Dermis blood vessel endothelial cell (primary cell): ENCODE measurements at places on chromosomes 13 and 19. TPM values are rescaled to one million over a fixed set of nuclear protein-coding genes. Genes with fewer than 3 reads are reported as not detected.

GRCh38 chr19:46494146-46494940, 1.3 kb downstream of the PNMA8B start:
- no peak for DNase-seq

C1QTNF9B gene
- not detected in 2 replicates for total RNA-seq

- DNase-seq = no peak
These were observed 62.4 kb downstream of the URI1 start for GRCh38 chr19:30004403-30004802.

GRCh38 chr19:35704218-35704617, at the start of gene ZBTB32:
TSS of gene ZBTB32 (plus strand) at chr19:35704558. CDS start at chr19:35714627, 10,069 bp downstream.
- DNase-seq = peak; percentile 80

NLRP7 gene
- total RNA-seq = under 0.01 TPM in 1 of 2 replicates, not detected in the other

DNA sequence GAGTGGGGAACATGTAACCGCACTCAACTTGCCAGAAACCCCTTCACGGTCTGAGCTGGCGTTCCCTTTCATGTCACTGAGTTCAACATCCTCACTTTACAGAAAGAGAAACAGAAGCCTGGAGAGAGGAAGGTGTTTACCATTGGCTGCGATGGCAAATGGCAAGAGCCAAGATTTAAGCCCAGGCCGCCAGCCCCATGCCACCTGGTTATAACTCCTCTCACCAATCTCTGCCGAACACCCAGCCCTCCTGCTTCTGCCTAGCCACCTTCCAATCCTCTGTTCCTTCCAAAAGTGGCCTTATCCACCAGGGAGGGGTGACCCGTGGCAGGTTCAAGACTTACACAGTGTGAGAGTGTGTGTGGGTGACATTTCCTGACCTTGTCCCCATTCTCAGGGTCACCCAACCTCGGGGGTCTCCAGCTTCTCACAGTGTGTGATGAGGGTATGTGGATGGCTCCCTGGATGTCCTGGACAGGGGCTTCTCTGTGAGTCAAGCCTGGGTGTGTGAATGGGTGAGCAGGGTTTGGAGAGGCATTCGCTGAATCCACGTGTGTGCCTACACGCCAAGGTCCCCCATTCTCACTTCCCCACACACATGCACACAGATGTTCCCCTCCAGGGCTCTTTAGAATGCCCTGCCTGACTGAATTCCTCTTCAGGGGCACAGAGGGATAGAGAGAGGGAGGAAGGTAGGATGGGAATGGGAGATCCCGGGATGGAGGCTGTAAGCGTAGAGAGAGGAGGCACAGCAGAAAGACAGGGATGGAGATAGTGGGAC, 1.2 kb downstream of the CADM4 start:
- no peak for DNase-seq

DNA sequence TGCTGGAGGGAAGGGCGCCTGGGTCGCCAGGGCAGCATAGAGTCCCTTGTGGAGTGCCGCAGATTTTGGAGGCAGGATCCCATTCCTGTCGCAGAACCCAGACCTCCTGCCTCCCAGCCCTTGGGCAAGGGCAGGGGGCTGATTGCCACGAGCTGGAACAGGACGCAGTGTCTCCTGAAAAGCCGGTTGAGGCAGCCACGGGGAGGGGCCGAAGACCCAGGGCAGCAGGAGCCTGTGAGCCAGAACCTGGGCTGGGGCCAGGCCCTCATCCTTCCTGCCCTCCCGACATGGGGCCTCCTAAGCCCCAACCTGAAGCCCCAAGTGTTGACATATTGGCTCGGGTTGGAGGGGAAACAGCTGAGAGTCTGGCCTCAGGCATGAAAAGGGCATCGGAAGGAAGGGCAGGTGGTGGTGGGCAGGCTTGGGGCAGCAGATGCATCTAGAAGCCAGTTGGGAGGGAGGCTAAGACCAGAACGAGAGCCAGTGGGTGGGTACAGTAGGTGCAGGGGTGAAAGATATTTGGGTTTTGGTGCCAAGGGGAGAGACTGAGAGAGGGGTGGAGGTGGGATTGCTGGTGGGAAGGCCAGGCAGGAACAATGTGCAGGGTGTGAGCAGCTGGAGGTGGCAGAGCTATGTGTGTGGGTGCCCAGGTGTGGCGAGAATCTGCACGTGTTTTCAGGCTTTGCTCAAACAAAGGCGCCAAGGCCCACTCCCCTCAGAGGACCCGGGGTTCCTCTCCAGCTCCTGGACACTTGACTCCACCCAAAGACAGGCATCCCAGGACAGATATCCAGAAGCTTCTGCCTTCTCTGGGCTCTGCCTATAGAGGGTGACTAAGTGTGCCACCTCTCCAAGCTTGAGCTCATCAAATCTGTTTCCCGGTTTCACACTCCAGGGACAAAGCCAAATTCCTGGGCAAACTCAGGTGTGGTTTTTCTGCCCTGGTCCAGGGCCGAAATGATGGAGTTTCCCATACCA, 1.4 kb upstream of the SBSN start:
- no peak for DNase-seq

DNA sequence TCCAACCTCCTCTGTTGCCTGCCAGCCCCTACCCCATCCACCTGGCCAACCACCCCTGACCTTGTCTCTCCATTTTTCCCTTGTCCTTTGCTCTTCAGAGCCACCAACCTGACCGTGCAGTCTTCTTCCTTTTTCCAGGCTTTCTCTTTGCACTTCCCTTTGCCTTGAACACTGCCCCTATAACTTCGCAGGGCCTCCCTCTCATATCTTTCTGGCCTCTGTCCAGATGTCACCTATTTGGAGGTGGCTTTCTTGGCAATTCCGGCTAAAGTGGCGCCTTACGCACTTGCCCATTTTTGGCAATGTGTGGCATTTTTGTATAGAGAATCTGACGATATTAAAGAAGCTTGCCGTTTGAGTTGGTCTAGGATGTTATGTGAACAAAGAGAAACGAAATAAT, 844 bp downstream of the ZNF543 start:
- DNase-seq = no peak

DNA sequence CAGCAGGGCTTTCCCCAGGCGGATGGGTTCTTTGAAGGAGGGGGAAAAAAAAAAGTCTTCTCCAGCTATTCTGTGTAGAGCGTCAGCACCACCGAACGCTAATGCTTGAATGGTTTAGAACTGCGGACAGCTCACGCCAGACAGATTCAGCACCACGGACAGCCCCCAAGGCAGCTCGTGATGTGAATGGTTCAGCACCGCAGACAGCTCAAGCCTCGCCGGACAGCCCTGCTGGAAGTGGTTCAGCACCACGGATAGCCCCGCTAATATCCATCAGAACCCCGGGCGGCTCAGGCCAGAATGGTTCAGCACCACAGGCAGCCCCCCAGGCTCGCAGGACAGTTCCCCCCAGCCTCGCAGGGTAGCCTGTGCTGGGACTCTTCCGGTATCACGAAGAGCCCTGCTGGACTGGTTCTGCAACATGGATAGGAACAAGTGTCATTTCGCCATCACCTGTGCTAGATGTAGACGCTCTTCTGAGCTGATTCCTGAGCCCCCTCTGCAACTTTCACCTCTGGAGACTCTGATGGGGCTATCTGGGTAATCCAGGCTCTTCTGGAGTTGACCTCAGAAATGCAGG, 4.9 kb upstream of the SMIM17 start:
- DNase-seq = peak; percentile 87

TMEM38A gene
- 2.0 and 2.7 TPM in 2 replicates for total RNA-seq

GRCh38 chr13:50446611-50447010, 396.9 kb downstream of the DLEU7 start:
- no peak for DNase-seq

DNA sequence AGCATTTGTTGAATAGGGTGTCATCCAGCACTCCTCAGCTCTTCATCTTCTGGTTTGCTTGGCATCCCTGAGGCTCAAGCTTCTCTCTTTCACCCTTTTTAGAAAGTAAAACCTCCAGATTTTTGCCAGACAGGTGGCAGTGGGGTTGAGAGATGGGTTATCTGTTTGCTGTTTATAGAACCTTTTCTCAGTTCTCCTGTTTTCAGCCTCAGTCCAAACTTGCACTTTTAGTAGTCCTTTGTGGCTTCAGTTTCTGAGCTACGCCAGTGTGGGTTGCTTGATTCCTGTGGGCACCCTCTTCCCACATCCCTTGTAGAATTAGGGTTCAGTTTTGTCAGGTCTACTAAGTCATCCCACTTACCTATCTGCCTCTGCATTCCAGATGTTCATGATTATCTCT, 147.9 kb downstream of the PAN3 start:
- no peak for DNase-seq

- no peak for DNase-seq
These were observed 273.7 kb downstream of the DIAPH3 start for GRCh38 chr13:59890054-59890453.

DNA sequence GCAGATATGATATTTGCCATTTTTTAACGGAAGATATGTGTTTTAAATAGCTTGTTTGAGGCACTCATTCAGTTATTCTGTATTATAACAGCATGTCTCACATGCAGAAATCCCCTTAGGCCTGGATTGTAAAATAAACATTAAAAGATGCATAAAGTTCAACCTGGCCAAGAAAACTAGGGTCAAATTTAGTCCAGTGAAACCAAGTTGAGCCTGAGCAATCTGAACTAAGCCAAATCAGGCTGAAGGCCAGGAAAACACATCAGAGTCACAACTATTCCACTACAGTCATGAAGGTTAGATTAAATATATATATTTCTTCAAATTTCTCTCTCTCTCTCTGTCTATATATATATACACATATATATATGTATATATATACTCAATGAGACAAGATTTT, 504.8 kb downstream of the SLITRK1 start:
- DNase-seq = no peak

SPIB gene
- total RNA-seq = not detected in 2 replicates

CEACAM4 gene
- not detected in 2 replicates for total RNA-seq

- no peak for DNase-seq
These were observed 903.9 kb downstream of the UQCRFS1 start for GRCh38 chr19:28309070-28309469.

DNA sequence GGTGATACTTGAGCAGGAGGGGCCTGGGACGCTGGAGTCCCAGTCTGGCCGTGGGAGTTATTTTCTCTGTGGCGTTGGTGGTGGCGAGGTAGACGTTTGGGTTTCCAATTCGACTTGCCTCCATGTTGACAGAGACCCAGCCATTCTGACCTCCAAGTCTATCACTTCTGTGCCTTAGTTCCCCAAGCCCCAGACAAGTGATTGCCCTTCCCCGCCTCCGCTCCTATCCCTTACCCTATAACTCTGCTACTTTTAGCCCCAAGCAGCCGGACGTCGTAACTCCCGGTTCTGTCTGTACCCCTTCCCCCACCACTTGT, 549 bp downstream of the TIMM50 start:
- DNase-seq = peak; percentile 31

- DNase-seq = no peak
These were observed 227.5 kb upstream of the STARD13 start for GRCh38 chr13:33512880-33513554.

- peak; percentile 15 for DNase-seq
These were observed 44.0 kb downstream of the COG3 start for GRCh38 chr13:45508776-45509175.

PTBP1 gene
- total RNA-seq = 123 and 212 TPM in 2 replicates

DNA sequence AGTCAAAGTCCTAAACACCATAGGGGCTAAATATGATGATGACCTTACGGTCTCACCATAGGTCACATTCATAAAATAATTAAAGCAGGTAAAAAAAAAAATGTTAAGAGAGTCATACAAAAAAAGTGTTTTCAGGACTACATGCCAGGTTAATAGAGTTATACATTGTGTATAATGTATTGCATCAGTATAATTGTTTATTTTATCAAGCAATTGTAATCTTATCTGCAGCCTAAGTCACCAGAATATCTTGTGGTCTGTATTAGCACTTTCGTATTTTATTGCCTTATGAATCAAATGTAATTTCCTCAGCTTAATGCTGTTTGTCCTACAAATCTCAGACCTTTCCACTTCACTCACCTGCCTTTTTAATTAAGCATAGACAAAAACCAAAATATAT, 972.9 kb upstream of the PCDH20 start:
- no peak for DNase-seq

ADGRE1 gene
- total RNA-seq = not detected in 2 replicates

DNA sequence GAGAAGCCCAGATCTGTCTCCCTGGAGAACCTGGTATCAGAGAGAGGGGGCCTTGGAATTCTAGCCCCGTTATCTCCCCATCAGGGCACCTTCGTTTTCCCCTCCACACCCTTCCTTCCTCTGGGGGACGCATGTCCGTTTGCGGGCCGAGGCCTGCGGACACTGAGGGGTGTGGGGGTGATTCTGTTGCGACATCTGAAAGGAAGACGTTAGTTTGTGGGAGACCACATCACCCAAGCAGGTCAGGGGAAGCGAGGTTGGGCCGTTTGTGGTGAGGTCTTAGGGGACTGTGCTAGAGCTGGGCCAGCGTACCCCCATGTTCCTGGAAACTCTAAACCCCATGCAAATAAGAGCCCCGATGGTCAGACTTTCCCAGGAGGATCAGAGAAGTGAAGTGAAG, 3.7 kb upstream of the HSH2D start:
- DNase-seq = no peak

SIGLEC8 gene
- not detected in 2 replicates for total RNA-seq

DNA sequence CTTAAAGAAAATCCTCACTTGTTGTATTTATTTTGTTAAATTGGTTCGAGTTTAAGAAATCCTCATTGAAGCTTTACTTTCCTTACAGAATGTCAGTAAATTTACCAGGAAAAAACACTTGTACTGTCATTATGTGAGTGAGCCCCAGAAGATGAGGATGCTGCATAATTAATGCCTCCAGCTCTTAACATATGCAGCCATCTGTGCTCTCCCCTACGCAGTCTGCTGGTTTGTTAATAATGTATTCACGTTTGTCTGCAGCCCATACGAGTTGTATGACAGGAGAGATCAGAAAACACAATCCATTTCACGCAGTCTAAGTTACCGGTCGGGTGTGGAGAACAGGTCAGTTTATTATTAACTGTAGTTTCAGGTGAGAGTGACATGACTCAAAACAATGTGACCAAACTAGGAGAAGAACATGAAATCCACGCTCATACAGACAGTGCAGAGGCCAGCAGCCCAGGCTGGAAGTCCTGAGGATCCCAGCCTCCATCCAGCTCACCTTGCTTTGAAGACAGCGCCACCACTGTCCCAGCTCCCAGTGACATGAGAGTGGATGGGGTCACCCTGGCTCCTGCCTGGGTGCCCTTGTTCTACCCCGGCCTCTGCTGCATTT, 19.8 kb upstream of the ATP11A start:
- DNase-seq = no peak

SEMA6B gene
- total RNA-seq = 143 and 209 TPM in 2 replicates

ZNF112 gene
- total RNA-seq = 8.3 and 9.9 TPM in 2 replicates

UPK1A gene
- total RNA-seq = 0.09 TPM in 1 of 2 replicates, not detected in the other

- no peak for DNase-seq
These were observed 5.9 kb upstream of the CCL25 start for GRCh38 chr19:8046569-8047165.

- peak; percentile 58 for DNase-seq
These were observed 5.2 kb downstream of the MIER2 start for GRCh38 chr19:339262-339887.

- no peak for DNase-seq
These were observed 75.6 kb upstream of the TM9SF2 start for GRCh38 chr13:99425485-99426341.

KLK1 gene
- total RNA-seq = not detected in 2 replicates

GRCh38 chr13:105778196-105778595, 757.3 kb downstream of the EFNB2 start:
- no peak for DNase-seq

ZNF99 gene
- total RNA-seq = not detected in 2 replicates

DNA sequence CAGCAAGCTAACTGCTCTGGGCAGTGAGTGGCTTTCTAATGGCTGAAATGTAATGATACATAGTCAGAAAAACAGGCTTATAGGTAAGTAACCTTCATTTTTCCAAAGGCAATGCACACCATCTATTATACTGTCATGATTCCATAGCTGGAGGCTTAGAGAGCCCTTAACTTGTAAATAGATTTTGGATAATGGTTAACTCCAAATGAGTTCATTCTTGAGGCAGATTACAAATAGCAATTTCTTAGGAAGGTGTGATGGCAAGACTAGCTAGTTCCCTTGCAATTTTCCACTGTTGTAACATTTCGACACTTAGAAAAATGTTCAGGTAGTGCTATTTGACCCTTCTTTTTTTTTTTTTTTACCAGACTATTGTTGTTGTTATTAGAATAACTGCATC, 789.8 kb upstream of the PCDH9 start:
- DNase-seq = no peak
